ENCODE measurements at places on chromosomes 12 and 14. TPM values are rescaled to one million over a fixed set of nuclear protein-coding genes. Genes with fewer than 3 reads are reported as not detected.

- no peak overlapping the region for H3K4me3 ChIP-seq
- H3K36me3 ChIP-seq, result no peaks in the 10 kb centered on the region
- H3K4me1 ChIP-seq, result no peaks in the 10 kb centered on the region
- no peak for DNase-seq
- no peaks in the 10 kb centered on the region for H3K27me3 ChIP-seq
Measured at GRCh38 chr14:92930737-92931602, 8.0 kb downstream of the CHGA start.

- H3K4me3 ChIP-seq, result no peak overlapping the region
- no peak overlapping the region for H3K27ac ChIP-seq
- no peaks in the 10 kb centered on the region for H3K27me3 ChIP-seq
- DNase-seq, result no peak
- peaks cover 9% of the 10 kb centered on the region for H3K36me3 ChIP-seq
Measured at GRCh38 chr12:122139941-122140340, 34.1 kb downstream of the IL31 start.

The PTCSC3 gene
- total RNA-seq, result not detected

GRCh38 chr12:72586456-72586855 lies 314.3 kb downstream of the TRHDE start:
- H3K4me1 ChIP-seq, result no peaks in the 10 kb centered on the region
- DNase-seq, result no peak
- no peak overlapping the region for H3K27ac ChIP-seq

The HOXC10 gene
- total RNA-seq, result not detected

DNA sequence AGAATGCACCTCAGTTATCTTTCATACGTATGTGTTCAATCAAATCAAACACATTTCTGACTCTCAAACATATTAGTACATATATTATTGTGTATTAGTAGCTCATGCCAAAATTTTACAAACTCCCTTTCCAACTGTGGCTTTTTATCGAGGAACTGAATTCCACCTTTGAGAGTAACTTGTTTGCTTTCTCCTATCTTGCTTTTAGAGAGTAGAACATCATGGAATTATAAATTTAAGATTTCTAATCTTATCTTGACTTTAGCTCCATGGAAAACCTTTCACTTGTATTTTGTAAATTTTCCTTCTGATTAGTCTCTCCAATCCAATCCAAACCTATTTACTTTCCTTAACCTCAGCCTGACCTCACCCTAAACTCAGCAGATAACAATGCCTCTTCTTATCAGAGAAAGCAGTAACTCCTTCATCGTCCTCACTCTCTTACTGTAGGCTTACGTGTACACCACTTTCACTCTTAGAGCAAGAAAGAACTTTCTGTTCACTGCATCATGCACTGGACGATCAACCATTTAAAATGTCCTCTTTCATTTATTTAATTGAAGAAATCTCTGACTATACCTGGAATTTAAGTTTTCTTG lies 164.5 kb downstream of the TMTC3 start:
- no peaks in the 10 kb centered on the region for H3K36me3 ChIP-seq
- peaks cover 6% of the 10 kb centered on the region for H3K4me1 ChIP-seq
- H3K27me3 ChIP-seq, result peaks cover under 1% of the 10 kb centered on the region
- DNase-seq, result no peak

The FZD10 gene
- total RNA-seq, result not detected

The MAP3K9 gene
- 6.7 TPM for total RNA-seq

The FAM90A1 gene
- total RNA-seq, result 0.20 TPM

DNA sequence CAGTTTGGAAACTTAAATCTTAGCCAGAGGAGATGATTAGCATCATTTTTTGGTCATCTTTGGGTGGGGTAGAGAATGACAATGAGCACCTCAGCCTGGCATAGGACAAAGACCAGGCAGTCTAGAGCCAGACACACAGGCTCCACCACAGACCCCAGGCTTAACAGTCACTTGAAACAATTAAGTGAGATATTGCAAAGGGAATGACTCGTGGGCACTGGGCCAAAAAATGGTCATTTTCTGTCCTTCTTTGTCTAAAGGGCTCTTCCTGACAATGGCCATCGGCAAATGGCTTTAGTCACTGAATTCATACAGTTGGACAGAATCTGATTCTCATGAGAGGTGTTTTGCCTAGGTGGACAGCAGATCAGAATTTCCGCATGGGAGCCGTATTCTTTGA lies 78.0 kb upstream of the DICER1 start:
- H3K27me3 ChIP-seq, result peaks cover 5% of the 10 kb centered on the region
- H3K36me3 ChIP-seq, result no peaks in the 10 kb centered on the region
- H3K27ac ChIP-seq, result no peak overlapping the region
- no peak for DNase-seq
- no peaks in the 10 kb centered on the region for H3K4me1 ChIP-seq

GRCh38 chr12:8572507-8572906 lies 31.8 kb upstream of the CLEC4E start:
- H3K4me3 ChIP-seq, result no peak overlapping the region
- peaks cover 10% of the 10 kb centered on the region for H3K4me1 ChIP-seq
- H3K27ac ChIP-seq, result no peak overlapping the region
- peaks cover 4% of the 10 kb centered on the region for H3K27me3 ChIP-seq

DNA sequence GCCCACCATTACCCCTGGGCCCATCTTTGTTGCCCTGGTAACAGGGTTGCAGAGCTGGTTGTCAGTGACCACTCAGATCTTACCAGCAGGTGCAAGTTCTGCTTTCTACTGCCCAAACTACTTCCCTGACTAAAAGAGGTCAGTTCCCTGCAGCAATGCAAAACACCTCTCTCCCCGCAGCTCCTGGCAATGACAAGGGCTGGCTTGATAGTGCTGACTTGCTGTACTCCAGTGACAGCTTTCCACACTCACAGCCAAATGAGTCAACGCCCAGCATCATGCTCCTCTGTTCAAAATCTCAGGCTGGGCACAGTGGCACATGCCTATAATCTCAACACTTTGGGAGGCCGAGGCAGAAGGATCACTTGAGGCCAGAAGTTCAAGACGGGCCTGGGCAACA lies 90.6 kb downstream of the CIT start:
- H3K36me3 ChIP-seq, result peaks cover 54% of the 10 kb centered on the region
- no peak overlapping the region for H3K4me3 ChIP-seq
- H3K27me3 ChIP-seq, result no peaks in the 10 kb centered on the region
- no peak overlapping the region for H3K27ac ChIP-seq

All from activated CD4-positive, alpha-beta memory T cell treated with anti-CD3 and anti-CD28 coated beads, Interleukin-2, amount 10 ng/mL, durations not matched to agents 7 days and 5 days (primary cell).